Activated gamma-delta T cell (primary cell): ENCODE measurements at places on chromosomes 16 and 17.
A peak's percentile ranks its signal among the peaks of the same experiment; 100 is the strongest.

DNA sequence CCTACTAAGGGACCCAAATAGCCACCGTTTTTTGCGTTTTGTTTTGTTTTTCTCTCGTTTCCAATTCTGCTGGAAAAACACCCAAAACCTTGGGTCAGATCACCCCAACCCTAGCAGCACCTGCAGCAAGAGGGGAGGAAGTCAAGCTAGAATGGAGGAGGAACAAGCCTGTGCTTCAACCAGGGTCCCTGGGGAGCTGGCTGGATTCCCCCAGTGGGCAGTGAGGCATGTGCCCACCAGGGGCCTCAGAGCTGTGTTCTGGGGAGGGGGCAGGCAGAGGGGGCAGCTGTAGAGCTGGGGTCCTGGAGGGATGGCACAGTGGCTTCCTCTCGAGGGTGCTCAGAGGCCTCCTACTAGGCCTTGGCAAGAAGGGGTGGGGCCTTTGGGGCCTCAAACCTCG is 6.5 kb downstream of the CD79B start:
- no peak for DNase-seq

DNA sequence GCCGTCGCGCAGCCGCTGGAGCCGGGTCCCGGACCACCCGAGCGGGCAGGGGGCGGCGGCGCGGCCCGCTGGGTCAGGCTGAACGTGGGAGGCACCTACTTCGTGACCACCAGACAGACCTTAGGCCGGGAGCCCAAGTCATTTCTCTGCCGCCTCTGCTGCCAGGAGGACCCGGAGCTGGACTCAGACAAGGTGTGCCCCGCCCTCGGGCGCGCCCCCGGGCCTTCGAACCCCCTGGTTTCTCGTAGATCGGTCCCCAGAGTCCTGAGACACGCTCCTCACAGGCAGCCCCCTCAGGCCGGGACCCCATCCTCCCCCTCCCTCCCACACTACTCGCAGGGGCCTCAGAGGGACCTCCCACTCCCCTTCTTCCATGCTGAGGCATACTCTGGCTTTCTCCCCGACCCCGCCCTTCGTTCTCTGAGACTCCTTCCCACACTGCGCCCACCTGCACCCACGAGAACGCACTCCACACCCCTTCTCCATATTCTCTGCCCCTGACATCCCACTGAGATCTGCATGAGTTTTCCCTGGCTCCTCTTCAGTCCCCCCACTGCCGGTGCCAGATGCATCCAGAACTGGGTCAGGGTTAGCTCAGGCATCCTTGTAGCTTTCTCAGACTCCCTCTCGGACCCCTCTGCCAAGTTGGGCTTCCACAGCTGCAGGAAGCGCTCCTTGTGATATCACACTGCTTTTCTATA is 523 bp downstream of the KCTD2 start:
- no peak for DNase-seq

DNA sequence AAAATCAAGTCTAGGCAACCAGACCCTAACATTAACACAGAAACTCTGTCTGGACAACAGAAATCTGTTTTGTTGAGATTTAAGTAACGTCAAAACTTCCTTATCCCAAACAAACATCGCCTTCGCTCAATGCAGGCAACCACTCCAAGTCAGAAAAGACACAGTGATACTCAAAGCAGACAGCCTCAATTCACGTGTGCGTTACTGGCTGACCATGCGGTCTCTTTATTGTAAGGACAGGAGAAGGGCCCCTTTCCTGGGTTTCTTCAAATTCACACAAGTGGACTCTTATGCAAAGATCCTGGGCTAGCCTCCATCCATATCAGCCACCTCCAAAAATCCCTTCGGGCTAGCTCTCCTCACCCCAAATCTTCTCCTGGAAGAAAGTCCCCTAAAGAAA is 467.7 kb downstream of the SOX9 start:
- DNase-seq, result no peak

GRCh38 chr17:78265121-78265520 is 33.7 kb downstream of the TMEM235 start:
- DNase-seq, result no peak

DNA sequence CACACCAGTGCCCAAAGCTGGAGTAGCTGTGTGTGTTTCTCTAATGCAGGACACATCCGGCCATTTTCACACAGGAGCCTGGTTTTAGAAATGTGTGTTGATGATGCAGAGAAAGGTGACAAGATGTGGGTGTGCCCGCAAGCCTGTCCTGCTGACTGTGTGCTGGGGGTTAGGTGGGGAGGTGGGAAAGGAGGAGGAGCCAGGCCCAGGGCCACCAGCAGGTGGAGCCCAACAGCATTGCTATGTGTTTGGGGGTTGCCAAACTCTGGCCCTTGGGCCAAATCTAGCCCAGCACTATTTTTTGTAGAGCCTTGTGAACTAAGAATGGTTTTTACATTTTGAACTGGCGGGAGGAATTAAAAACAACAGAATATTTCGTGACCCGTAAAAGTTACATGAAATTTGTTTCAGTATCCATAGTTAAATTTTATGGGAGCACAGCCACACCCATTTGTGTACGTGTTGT is 61.7 kb upstream of the LGALS9 start:
- peak; percentile 41 for DNase-seq

DNA sequence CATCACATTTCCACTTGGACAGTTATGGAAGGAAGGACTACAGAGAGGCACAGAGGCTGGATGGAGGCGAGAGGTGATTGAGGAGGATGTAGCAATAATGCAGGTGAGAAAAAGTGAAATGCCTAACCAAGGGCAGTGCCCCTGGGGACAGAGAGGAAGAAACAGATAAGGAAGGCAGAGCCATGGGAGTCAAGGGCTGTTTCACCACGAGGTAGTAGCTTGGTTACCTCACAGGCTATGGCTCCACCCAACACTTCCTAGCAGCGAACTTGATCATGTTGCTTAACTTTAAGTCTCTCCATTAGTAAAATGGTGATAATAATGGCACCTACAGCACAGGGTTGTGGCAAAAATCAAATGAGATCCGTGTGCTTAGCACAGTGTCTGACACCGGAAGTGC is 83.9 kb downstream of the YPEL2 start:
- DNase-seq, result no peak

- DNase-seq, result no peak
Measured at GRCh38 chr17:37706446-37706845, 38.4 kb downstream of the HNF1B start.

GRCh38 chr17:29661213-29661612 is 38.5 kb upstream of the CORO6 start:
- DNase-seq, result no peak

DNA sequence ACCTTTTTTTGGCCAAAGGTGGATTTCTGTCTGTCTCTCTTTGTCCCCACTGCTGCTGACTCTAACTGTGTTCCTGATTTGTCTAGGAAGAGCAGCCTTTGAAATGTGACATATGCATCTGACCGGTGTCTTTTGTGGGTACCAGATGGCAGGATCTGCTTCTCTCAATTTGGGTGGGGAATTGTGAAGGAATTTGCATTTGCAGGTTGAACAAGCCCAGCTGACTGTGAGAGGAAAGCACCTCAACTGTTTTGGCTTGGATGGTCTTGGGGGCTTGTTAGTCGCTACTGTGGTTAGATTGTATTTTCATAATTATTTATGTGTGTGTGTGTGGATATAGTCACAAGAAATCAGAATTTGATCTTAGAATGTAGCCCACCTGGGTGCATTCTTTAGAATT is 37.7 kb upstream of the LCMT1 start:
- DNase-seq, result no peak

- DNase-seq, result no peak
Measured at GRCh38 chr17:50181591-50182560, 16.1 kb downstream of the SGCA start.

DNA sequence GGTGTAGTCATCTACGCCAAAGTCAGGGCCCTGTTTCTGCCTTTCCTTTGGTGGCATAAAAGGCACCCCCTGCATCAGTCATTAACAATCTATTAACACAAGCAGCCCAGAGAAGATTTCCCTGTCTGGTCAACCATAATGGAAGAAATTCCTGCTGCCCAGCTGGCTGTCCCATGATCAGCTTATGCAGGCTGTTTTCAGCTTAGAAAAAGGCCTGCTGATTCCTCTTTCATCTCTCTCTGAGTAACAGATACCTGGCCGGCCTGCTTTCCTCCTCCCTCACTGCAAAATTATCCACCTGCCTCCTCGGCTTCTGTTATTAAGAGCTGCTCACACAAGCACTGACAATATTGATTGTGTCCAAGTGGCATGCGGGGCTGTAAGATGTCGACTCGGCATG is 70.3 kb upstream of the MMP2 start:
- DNase-seq, result no peak

- DNase-seq, result no peak
Measured at GRCh38 chr17:17723354-17724261, 42.4 kb downstream of the RAI1 start.

DNA sequence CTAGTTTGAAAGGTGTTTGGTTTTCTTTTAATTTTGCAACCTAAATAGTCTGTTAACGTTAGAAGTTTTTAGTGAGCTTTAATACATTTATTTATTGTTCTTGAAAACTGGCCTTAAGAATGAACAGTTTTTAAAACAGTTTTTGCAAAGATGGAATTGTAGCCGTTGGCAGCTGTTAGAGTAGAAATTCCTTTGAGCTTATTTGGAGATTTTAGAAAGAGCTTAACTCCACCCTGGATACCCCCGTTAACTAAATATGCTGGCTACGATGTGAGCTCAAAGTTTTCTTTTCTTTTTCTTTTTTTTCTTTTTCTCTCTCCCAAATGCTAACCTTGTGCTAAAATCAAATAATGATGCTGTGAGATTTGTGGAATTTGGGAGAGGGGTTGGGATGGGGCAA is 75.2 kb downstream of the COX10 start:
- DNase-seq, result no peak

- no peak for DNase-seq
Measured at GRCh38 chr17:6285486-6285885, 149.4 kb downstream of the AIPL1 start.

DNA sequence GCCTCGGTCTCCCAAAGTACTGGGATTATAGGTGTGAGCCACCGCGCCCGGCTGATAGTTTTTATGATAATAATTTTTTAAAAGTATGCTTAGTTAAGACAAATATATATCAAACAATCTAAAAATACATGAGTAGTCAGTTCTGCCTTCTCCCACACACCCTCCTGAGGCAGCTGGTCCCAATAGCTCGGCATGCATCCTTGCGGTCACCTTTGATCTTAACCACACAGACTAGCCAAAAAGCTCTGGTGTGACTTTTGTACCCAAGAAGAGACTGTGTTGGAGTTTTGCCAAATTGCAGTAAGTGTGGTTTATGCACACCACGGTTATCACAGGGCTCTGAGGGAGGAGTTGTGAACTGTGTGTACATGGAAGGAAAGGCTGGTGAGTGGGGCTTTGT is 25.6 kb downstream of the ATP6V0A1 start:
- DNase-seq, result no peak

DNA sequence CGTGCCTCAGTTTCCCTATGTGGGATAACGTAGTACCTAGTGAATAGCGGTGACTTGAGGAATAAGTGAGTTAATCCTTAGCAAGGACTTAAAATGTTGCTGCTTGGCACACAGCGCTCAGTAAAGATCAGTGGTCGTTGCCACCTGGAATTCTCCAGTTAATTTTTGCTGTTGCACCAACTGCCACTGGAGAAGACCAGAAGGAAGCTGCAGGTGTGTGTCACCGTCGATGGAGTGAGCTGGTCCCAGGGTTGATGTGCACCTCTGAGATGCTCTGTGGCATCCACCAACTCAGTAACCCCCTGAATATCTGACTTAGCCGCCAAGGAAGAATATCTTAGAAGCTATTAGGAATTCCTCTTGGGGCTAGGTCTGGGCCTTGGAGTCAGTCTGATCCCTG is 4.1 kb downstream of the ABCC1 start:
- DNase-seq, result no peak

DNA sequence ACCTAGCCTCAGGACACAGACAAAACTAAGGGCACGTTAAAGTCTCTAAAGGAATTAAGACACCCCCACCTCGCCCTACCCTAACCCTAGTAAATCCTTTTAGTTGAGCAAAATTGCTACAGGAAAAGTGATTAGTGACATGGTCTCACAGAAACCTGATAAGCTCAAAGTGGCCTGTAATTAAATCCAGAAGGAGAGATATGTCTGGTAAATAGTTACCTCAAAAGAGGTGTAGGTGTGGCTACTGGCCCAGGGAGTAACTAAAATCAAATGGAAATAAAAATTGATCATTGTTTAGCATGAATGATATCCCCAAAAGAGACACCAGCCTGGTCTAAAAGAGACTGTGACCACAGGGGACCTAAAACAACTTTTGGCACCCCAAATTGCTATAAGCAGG is 168.3 kb downstream of the SLC39A11 start:
- DNase-seq, result no peak
